ENCODE measurements at places on chromosomes 11 and 22. TPM values are rescaled to one million over a fixed set of nuclear protein-coding genes. Genes with fewer than 3 reads are reported as not detected.
A peak's percentile ranks its signal among the peaks of the same experiment; 100 is the strongest.

Gene FADS3
- total RNA-seq, result 6.4 TPM

Gene OR5I1
- total RNA-seq, result not detected

DNA sequence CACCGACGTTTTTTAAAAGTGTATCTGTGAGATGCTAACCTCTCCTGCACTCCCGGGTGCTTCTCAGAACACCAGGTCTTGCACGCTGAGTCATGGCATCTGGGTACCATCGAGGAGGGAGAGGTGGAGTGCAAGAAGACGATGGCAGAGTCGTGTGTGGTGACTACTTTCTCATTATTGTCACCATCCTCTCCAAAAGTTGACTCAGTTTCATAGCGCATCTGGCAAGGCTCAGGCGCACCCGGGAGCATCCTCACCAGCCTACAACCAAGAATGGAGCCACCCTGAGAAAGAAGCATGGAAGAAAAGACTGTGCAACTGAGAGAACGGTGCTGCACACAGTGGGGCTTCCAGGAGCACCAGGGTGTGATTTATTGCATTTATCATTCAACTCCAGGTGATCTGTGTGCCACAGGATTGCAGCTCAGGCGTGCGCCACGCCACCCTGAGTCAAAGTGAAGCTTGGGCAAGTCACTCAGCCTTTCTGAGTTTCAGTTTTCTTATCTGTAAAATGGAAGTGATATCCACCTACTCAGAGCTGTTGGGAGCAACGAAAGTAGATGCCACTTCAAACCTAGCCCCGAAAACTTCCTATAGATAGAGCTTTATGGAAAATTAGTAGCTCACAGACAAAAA, 65.4 kb downstream of the LINC01488 start:
- DNase-seq, result peak; percentile 49

DNA sequence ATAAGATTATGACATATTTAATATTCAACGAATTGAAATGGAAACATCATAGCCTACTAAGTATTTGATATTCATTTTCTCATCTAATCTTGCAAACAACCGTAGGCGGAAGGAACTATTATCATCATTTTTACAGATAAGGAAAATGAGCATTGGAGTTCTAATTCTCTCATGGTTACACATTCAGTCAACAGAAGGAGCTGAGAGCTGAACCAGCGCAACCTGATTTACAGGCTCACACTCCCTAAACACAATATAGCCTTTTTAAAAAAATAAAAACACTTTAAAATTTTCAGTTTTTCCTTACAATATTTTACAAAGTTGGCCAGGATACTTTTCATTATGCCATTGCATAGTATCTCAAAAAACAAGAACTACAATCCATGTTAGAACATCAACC, 74.8 kb downstream of the APOL5 start:
- no peak for DNase-seq

Measured in activated naive CD8-positive, alpha-beta T cell treated with anti-CD3 and anti-CD28 coated beads for 36 hours (primary cell).